RPMI8226 (cell line): ENCODE measurements at places on chromosomes 3 and 15.

GRCh38 chr15:79953951-79954444 lies 17.0 kb downstream of the BCL2A1 start:
- DNase-seq: no peak

DNA sequence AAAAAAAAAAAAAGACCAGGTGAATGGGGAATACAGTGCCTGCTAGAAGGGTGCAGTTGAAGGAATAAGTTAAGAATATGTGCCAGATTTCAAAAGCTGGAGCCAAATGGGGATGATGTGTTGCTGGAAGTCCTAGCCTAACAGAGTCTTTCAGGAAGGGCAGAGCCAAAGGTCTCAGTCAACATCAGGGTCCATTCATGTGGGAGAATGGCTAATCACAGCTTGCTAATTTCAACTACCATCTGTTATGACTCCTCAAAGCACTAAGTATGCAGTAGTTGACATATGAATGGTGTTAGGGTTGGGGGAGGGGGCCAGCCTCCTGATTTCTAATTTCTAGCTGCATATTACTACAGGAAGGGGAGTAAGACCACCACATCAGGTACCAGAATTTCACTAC lies 4.4 kb downstream of the ZBTB38 start:
- DNase-seq: peak; percentile 13

- no peak for DNase-seq
These were observed 20.4 kb downstream of the ABI3BP start for GRCh38 chr3:100972867-100973266.

- DNase-seq: no peak
These were observed 151.9 kb downstream of the RBPMS2 start for GRCh38 chr15:64623347-64623996.

DNA sequence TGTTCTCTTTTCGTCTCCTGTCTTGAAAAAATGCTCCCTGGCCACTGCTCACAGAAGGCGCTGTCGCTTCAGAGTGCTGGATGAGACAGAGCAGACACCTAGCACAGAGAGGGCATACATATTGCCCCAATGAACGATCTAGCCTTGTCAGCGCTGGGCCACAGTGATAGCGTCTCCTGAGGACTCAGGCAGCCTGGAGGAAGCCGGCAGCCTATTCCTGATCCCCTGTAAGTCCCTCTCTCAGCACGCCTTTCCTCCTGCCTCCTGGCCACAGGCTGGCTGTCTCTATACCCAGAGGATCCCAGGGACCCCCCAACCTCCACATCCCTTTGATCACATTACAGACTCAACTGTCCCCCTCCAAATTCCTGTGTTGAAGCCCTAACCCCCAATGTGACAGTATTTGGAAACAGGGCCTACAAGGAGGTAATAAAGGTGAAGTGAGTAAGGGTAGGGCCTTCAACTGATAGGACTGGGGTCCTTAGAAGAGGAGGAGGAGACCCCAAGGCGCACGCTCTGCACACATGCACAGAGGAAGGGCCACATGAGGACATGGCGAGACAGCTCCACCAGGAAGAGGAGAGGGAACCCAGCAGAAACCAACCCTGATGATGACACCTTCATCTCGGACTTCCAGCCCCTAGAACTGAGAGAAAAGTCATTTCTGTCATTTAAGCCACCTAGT lies 7.5 kb downstream of the PLA2G4F start:
- DNase-seq: no peak

DNA sequence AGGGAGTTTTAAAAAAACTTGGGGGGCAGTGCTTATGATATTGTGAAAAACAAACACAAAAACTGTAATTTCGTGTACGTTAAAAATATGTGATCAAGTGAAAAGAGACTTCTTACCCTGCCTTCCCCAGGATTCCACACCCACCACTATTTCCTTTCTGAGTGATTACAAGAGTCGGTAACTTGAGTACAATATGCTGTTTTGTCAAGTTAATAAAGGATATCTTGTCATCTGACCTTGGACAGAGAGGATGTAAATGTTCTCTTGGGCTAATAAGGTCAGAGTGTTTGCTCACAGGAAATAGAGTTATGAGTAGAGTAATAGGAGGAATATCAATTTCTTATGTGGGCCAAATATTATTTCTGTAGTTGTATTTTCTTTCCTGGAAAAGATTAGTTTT lies 68.1 kb downstream of the NOX5 start:
- DNase-seq: no peak

DNA sequence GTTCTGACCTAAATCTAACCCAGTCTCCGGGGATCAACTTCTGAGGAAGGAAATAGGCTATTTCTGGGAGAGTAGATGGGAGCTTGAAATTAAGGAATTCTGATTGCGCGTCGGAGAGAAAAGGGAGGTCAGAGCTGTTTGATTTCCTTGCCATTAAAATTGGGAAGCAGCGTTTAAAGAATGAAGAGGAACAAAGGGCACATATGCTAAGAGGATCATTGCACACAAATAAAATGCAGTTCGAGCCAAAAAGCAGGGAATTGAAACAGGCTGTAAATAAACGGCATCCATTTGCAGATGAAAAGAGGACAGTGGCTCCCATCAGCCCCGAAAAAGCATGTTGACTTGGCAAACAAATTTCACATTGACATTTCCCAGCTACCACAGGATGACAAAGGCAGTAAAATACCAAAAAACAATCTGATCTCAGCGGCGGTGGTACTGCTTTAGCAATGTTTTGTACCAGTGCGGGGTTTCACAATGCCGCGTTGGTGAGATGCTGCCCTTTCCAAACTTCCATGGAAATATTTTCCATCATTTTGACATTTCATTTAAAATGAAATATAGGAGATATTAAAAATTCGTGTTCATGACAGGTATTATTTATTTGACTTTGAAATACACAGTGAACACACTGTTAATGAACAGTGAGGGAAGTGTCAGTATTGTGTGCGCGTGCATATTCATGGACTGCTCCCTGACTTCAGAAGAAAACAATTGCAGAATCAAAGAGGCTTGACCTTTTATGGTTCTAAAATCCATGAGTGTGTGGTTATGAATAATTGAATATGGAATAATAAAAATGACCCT lies 108.8 kb downstream of the SQOR start:
- DNase-seq: no peak

GRCh38 chr3:120469440-120469839 lies 18.6 kb upstream of the FSTL1 start:
- no peak for DNase-seq

- no peak for DNase-seq
These were observed 1257.1 kb downstream of the NSUN3 start for GRCh38 chr3:95319921-95320494.

DNA sequence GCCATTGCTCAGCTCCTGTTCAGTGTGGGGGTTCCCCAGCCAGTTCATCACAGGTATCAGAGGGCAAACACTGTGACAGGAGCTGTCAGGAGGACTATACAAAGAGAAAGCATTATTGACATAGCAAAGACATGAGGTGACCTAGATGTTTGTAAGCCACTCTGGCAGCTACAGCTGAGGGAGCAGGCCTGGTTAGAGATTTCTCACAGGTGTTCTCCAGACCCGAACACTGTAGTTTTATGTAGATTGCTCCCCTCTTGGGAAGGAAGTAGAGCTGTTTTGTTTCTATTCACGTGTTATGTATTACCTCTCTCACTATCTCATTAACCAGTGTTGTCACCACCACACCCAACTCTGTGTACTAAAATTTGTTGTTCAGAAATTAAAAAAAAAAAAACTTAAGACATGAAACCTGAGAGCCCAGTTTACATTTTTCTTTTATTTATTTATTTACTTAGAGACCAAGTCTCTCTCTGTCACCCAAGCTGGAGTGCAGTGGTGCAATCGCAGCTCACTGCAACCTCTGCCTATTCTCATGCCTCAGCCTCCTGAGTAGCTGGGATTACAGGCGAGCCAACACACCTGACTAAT lies 123.7 kb downstream of the RBPMS2 start:
- peak; percentile 60 for DNase-seq

- no peak for DNase-seq
These were observed 120.3 kb downstream of the ASB7 start for GRCh38 chr15:100722551-100723314.

- DNase-seq: no peak
These were observed 16.5 kb downstream of the SEMA7A start for GRCh38 chr15:74417225-74417624.

GRCh38 chr3:184419171-184419570 lies 39.3 kb downstream of the CHRD start:
- DNase-seq: no peak

GRCh38 chr15:85316244-85316934 lies 64.0 kb upstream of the AKAP13 start:
- DNase-seq: no peak

GRCh38 chr15:58404020-58404419 lies 27.8 kb upstream of the LIPC start:
- DNase-seq: no peak

- no peak for DNase-seq
These were observed 3.8 kb downstream of the HEG1 start for GRCh38 chr3:125051715-125052581.

GRCh38 chr3:151152455-151153079 lies 50.4 kb downstream of the GPR171 start:
- no peak for DNase-seq

DNA sequence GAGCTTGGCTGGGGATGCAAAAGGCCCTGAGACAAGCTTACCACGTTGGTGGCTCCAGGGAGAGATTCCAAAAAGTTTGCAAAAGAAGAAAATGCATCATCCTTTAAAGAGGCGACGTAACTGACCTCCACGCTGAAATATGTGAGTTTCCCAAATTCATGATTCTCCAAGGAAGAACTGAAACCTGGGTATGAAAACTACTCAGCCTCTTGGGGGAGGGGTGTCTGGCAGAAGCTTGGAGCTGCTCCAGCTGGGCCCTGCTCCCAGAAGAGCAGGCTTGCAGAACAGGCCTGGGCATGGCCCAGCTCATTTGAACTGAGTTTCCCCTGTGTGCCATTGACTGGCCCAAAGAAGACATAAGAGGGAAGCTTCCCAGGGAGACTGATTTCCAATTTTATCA lies 20.5 kb downstream of the CPN2 start:
- peak; percentile 47 for DNase-seq

DNA sequence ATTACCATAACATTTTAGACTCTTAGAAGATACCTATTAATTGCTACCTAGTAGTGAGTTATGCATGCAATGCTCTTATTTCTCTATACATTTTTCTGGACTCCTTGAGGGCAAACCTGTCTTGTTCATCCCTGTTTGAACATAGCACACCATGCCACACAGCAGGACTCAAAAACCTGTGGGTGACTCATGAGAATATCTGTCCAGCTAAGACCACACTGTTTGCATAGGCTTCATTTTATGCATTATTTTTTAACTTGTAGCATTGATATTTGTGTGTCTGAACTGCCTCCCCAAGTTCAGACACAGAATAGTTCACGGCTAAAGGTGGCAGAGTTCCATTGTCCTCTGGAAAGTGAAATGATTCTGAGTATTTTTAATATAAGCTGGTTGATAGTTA lies 1.8 kb downstream of the LMCD1 start:
- DNase-seq: no peak

GRCh38 chr15:41825572-41826535 lies 2.0 kb upstream of the JMJD7 start:
- DNase-seq: peak; percentile 21

DNA sequence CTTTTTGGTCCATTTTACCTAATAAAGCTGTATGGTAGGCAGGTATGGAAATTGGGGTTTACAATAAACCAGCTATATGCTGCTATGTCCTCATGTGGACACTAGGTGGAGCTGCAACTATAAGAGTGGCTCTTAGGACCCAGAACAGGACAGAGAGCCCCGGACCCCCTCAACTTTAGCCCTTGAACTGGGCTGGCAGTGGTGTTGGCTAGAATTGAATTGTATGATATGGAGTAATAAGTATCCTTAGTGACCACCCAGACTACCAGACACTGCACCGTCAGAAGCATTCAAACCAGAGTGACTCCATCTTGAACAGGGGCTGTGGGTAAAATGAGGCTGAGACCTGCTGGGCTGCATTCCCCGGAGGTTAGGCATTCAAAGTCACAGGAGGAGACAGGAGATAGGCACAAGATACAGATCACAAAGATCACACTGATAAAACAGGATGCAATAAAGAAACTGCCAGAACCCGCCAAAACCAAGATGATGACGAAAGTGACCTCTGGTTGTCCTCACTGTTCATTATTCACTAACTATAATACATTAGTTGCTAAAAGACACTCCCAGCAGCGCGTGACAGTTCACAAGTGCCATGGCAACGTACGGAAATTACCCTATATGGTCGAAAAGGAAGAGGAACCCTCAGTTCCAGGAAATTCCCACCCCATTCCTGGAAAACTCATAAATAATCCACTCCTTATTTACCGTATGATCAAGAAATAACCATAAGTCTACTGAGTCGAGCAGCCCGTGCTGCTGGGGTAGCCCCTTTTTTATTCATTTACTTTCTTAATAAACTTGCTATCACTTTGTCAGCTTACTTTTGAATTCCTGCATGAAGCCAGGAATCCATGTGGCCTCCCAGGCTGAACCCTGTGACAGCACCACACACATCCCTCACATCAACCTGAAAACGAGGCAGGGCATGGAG lies 68.7 kb upstream of the BLM start:
- DNase-seq: peak; percentile 77

- DNase-seq: no peak
These were observed 45.9 kb downstream of the ATP2C1 start for GRCh38 chr3:130939753-130940152.

- no peak for DNase-seq
These were observed 100.7 kb downstream of the ASB7 start for GRCh38 chr15:100703032-100703578.

GRCh38 chr15:95162069-95162468 lies 930.7 kb downstream of the MCTP2 start:
- DNase-seq: no peak

GRCh38 chr3:7211740-7212139 lies 350.8 kb downstream of the GRM7 start:
- no peak for DNase-seq

GRCh38 chr15:100759698-100760356 lies 119.8 kb upstream of the ALDH1A3 start:
- DNase-seq: no peak

GRCh38 chr3:126517986-126518778 lies 609 bp upstream of the UROC1 start:
- peak; percentile 52 for DNase-seq

DNA sequence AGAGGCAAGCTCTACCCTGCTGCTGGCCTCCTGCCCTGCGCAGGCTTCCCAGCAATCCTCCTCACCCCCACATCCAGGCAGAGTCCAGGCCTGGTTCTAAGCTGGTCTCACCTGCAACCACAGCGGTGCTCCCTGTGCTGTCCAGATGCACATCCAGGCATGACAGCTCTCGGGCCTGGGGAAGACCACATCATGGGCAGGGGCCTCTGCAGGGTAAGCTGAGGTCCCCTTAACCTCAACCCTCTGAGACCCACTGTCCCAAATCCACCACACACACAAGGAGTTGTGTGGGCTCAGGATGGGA lies 10.8 kb downstream of the PLA2G4D start:
- no peak for DNase-seq

DNA sequence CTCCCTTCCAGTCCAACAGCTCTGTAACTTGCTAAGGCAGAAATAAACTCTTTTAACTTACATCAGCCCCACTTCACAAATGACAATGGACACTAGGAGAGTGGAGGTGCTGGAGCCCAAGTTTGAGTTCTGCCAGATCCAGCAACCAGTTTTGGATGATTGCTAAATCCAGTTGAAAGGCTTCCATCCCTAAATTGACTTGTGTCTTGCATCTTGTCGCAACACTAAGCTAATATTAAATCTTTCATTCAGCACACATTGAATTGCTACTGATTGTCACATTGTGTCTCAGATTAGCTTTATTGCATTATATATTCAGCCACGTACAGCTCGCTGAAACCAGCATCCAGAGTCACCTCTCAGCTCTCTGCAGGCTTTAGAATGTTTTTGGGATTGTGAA lies 41.7 kb upstream of the LIPC start:
- DNase-seq: no peak

- DNase-seq: no peak
These were observed 163.8 kb upstream of the ARHGEF26 start for GRCh38 chr3:153957421-153957820.

- DNase-seq: no peak
These were observed 315.2 kb downstream of the ZBTB20 start for GRCh38 chr3:114831861-114832260.
